ENCODE measurements at places on chromosomes 16 and 17. TPM values are rescaled to one million over a fixed set of nuclear protein-coding genes. Genes with fewer than 3 reads are reported as not detected.

PRR35 gene
- under 0.01 TPM for total RNA-seq

ENGASE gene
- 17.9 TPM for total RNA-seq

NPIPA3 gene
- total RNA-seq: 2.1 TPM

CLEC18C gene
- total RNA-seq: 0.15 TPM

OSGIN1 gene
- 0.97 TPM for total RNA-seq

OR4D1 gene
- total RNA-seq: not detected

CCL13 gene
- total RNA-seq: not detected

ABCC3 gene
- 1.6 TPM for total RNA-seq

COX6A2 gene
- total RNA-seq: not detected

CNTNAP1 gene
- total RNA-seq: 2.6 TPM

SLC38A8 gene
- total RNA-seq: not detected

TP53TG3B gene
- not detected for total RNA-seq

NCBP3 gene
- total RNA-seq: 21.6 TPM

ZFPM1 gene
- 0.97 TPM for total RNA-seq

UTS2R gene
- total RNA-seq: not detected

KRT31 gene
- total RNA-seq: not detected

SLC5A11 gene
- under 0.01 TPM for total RNA-seq

ERN2 gene
- not detected for total RNA-seq

GINS2 gene
- total RNA-seq: 14.4 TPM

COTL1 gene
- total RNA-seq: 84.2 TPM

HSDL1 gene
- 33.4 TPM for total RNA-seq

PPY gene
- not detected for total RNA-seq

C16orf96 gene
- total RNA-seq: not detected

NPW gene
- total RNA-seq: 2.0 TPM

KRTAP4-4 gene
- total RNA-seq: not detected

CNTD1 gene
- total RNA-seq: not detected

KCNH6 gene
- under 0.01 TPM for total RNA-seq

ORC6 gene
- total RNA-seq: 21.3 TPM

CCL1 gene
- not detected for total RNA-seq

ACE gene
- total RNA-seq: 52.6 TPM

CHST4 gene
- total RNA-seq: not detected

C1QTNF8 gene
- not detected for total RNA-seq

RPL13 gene
- total RNA-seq: 2,820 TPM

KRT12 gene
- total RNA-seq: not detected

CARD14 gene
- total RNA-seq: not detected

YBX2 gene
- total RNA-seq: 0.15 TPM

KRTAP16-1 gene
- not detected for total RNA-seq

PER1 gene
- total RNA-seq: 2.9 TPM

NOL11 gene
- 47.9 TPM for total RNA-seq

UMOD gene
- not detected for total RNA-seq

Measured in epithelial cell of umbilical artery (primary cell).